ENCODE measurements at places on chromosomes 16 and 17. TPM values are rescaled to one million over a fixed set of nuclear protein-coding genes. Genes with fewer than 3 reads are reported as not detected.
A peak's percentile ranks its signal among the peaks of the same experiment; 100 is the strongest.

NLRC3 gene
- total RNA-seq: 0.42 TPM

ZNF597 gene
- 1.1 TPM for total RNA-seq

ICAM2 gene
- 25.2 TPM for total RNA-seq

NQO1 gene
- 5.9 TPM for total RNA-seq

DNA sequence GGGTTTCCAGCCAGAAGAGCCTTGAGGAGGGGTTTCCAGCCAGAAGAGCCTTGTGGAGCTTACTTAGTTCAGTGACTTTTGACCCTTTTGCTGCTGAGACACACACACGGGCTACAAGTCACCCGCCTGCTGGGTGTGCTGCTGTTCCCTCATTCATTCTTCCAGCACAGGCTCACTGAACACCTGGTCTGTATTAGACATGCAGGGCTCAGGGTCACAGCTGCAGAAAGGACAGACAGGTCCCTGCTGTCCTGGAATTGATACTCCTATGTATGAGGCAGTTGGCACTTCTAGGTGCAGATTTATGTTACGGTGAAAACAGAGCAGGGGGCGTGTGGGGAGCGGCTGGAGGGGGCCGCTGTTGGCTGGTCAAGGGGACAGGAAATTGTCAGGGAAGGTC lies 6.8 kb downstream of the CACNG4 start:
- peaks cover 8% of the 10 kb centered on the region for H3K4me1 ChIP-seq
- no peak for DNase-seq
- no peak overlapping the region for H3K27ac ChIP-seq
- H3K36me3 ChIP-seq: no peaks in the 10 kb centered on the region

DNA sequence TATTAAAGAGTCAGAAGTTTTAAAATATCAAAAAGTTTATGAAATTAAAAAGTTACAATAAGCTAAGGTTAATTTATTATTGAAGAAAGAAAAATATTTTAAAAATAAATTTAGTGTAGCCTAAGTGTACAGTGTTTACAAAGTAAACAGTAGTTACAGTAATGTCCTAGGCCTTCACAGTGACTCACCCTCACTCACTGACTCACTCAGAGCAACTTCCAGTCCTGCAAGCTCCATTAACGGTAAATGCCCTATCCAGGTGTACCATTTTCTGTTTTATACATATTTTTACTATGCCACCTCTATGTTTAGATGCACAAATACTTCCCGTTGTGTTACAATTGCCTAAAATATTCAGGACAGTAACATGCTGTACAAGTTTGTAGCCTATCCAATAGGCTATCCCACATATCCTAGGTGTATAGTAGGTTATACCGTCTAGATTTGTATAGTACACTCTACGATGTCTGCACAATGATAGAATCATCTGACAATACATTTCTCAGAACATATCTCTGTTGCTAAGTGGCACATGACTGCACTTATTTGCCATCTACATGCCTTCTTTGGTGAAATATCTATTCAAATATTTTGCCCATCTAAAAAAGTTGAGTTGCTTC lies 67.2 kb upstream of the WSB1 start:
- no peaks in the 10 kb centered on the region for H3K36me3 ChIP-seq
- H3K4me3 ChIP-seq: no peak overlapping the region
- no peak for DNase-seq
- H3K27me3 ChIP-seq: no peaks in the 10 kb centered on the region
- no peak overlapping the region for H3K27ac ChIP-seq

GRCh38 chr16:30351001-30351441 lies 4.1 kb downstream of the CD2BP2 start:
- peaks cover 34% of the 10 kb centered on the region for H3K4me1 ChIP-seq
- H3K27me3 ChIP-seq: no peaks in the 10 kb centered on the region
- no peak overlapping the region for H3K27ac ChIP-seq
- no peaks in the 10 kb centered on the region for H3K36me3 ChIP-seq
- H3K4me3 ChIP-seq: no peak overlapping the region
- DNase-seq: no peak

DNA sequence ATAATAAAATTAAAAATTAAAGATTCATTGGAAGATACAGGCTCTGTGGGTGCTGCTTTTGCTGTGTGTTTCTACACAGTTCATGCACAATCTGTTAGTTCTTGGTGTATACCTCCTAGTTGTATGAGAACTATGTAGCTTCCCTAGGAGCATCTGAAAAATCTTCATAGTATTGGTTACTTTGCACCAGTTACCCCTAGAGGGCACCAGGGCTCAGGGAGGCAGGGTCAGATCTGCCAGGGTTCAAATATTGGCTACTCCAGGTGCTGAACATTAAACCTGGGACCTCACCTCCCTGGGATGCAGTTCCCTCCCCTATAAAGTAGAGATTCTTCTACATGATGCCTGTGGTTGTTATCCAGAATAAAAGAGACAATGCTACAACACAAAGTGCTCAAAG lies 583.0 kb upstream of the CDH11 start:
- H3K27me3 ChIP-seq: no peaks in the 10 kb centered on the region
- no peak overlapping the region for H3K4me3 ChIP-seq
- peaks cover 11% of the 10 kb centered on the region for H3K4me1 ChIP-seq
- H3K36me3 ChIP-seq: no peaks in the 10 kb centered on the region

- no peak for DNase-seq
- H3K27me3 ChIP-seq: no peaks in the 10 kb centered on the region
- no peak overlapping the region for H3K4me3 ChIP-seq
- no peak overlapping the region for H3K27ac ChIP-seq
- peaks cover 5% of the 10 kb centered on the region for H3K36me3 ChIP-seq
- H3K4me1 ChIP-seq: peaks cover 21% of the 10 kb centered on the region
Observed at GRCh38 chr17:50476545-50477315, 1.9 kb upstream of the RSAD1 start.

DNA sequence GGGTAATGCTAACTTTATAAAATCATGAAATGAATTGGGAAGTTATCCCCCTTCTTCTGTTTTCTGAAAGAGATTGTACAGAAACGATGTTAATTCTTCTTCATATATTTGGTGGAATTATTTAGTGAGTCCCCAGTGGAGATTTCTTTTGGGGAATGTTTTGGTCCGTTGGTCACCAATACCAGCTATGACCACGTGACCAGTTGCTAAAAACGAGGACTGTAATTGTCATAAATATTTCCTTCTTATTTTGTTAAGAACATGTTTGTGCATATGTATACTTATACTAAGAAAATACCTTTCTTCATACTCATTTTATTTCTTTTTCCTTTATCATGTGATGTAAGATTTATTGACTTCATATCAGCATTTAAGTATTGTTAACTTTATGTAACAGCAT lies 10.3 kb upstream of the DYNLRB2 start:
- H3K36me3 ChIP-seq: no peaks in the 10 kb centered on the region
- no peak for DNase-seq
- H3K27me3 ChIP-seq: peaks cover 41% of the 10 kb centered on the region
- no peaks in the 10 kb centered on the region for H3K4me1 ChIP-seq
- no peak overlapping the region for H3K4me3 ChIP-seq
- H3K27ac ChIP-seq: no peak overlapping the region

- DNase-seq: no peak
- no peaks in the 10 kb centered on the region for H3K36me3 ChIP-seq
- H3K27ac ChIP-seq: no peak overlapping the region
- no peak overlapping the region for H3K4me3 ChIP-seq
Observed at GRCh38 chr17:48621410-48622392, 4.5 kb downstream of the HOXB9 start.

DNA sequence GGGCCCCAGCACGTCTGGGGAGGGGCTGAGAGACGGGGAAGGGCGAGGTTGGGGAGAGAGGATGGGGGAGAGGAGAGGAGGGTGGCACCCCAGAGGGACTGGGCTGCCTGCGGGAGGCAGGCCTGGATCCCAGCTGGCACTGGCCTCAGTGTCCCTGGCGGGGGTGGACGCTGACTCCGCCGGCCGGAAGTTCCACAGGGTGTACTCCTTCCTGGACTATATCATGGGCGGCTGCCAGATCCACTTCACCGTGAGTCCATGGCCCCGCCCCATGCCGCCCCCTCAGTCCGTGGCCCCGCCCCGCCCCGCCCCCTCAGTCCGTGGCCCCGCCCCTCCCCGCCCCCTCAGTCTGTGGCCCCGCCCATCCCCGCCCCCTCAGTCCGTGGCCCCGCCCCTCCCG lies 11.3 kb downstream of the CPNE7 start:
- no peaks in the 10 kb centered on the region for H3K36me3 ChIP-seq
- H3K27me3 ChIP-seq: no peaks in the 10 kb centered on the region
- DNase-seq: no peak
- no peak overlapping the region for H3K27ac ChIP-seq

- H3K27me3 ChIP-seq: no peaks in the 10 kb centered on the region
- no peak for DNase-seq
- no peak overlapping the region for H3K27ac ChIP-seq
- no peak overlapping the region for H3K4me3 ChIP-seq
- no peaks in the 10 kb centered on the region for H3K4me1 ChIP-seq
Observed at GRCh38 chr16:46908540-46909372, 24.6 kb downstream of the GPT2 start.

GRCh38 chr17:63698381-63698885 lies 1.5 kb downstream of the LIMD2 start:
- peaks cover 34% of the 10 kb centered on the region for H3K36me3 ChIP-seq
- H3K27ac ChIP-seq: peak overlapping the region; percentile 25
- H3K27me3 ChIP-seq: no peaks in the 10 kb centered on the region
- peak overlapping the region; percentile 58 for H3K4me3 ChIP-seq
- peaks cover 14% of the 10 kb centered on the region for H3K4me1 ChIP-seq

DNA sequence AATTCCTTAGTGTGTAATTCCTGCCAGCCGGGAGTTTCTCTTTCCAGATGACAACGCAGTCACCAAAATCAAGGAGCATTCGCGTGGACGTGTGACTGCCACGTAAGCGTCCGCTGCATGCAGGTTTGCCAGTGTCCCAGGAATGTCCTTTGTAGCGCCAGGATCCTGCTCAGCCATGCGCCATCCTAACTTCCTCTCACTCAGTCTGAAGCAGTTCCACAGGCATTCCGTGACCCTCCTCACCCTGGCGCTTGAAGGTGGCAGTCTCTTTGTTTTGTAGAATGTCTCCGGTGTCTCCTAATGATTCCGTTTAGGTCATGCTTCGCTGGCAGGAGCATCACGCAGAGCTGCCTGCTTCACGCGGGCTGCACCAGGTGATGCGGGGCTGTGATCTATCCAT lies 88.6 kb downstream of the RPTOR start:
- H3K27me3 ChIP-seq: no peaks in the 10 kb centered on the region
- H3K4me1 ChIP-seq: no peaks in the 10 kb centered on the region
- H3K36me3 ChIP-seq: no peaks in the 10 kb centered on the region
- DNase-seq: no peak
- no peak overlapping the region for H3K27ac ChIP-seq

DNA sequence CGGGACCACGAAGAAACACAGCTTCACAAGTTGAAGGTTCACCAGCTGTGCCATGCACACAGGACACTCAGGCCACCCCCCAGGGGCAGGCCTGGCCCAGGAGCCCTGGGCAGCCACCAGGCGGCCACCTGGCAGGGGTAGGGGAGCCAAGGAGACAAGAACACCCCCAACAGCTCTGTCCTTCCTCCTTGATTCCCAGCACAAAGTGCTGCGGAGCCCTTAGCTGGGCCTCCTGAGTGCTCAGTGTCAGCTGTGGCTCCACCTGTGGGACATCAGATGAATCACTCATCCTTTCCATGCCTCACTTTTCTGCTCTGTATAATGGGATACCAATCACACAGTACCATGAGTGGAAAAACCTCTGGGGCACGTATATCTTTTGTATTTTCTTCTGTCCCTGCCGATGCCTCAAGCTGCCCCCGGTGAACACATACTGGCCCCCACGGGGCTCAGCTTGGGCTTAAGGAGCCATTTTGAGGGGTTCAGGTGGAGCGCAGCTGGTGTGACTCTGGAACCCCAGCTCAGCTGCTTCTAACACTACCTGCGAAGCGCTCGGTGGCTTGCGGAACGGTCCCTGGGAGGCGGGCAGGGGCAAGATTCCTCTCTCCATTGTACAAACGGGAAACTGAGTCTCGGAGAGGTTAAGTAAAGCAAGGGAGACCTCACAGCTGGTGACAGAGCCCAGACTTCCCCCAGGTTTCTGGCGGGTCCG lies 12.0 kb downstream of the GALK1 start:
- H3K27ac ChIP-seq: no peak overlapping the region
- H3K27me3 ChIP-seq: no peaks in the 10 kb centered on the region
- peaks cover 38% of the 10 kb centered on the region for H3K36me3 ChIP-seq

DNA sequence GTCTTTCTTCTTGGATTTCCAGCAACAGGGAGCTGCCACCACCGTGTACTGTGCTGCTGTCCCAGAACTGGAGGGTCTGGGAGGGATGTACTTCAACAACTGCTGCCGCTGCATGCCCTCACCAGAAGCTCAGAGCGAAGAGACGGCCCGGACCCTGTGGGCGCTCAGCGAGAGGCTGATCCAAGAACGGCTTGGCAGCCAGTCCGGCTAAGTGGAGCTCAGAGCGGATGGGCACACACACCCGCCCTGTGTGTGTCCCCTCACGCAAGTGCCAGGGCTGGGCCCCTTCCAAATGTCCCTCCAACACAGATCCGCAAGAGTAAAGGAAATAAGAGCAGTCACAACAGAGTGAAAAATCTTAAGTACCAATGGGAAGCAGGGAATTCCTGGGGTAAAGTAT lies 389.0 kb downstream of the MAF start:
- H3K27me3 ChIP-seq: no peaks in the 10 kb centered on the region
- no peak overlapping the region for H3K4me3 ChIP-seq
- DNase-seq: no peak
- no peak overlapping the region for H3K27ac ChIP-seq

DNA sequence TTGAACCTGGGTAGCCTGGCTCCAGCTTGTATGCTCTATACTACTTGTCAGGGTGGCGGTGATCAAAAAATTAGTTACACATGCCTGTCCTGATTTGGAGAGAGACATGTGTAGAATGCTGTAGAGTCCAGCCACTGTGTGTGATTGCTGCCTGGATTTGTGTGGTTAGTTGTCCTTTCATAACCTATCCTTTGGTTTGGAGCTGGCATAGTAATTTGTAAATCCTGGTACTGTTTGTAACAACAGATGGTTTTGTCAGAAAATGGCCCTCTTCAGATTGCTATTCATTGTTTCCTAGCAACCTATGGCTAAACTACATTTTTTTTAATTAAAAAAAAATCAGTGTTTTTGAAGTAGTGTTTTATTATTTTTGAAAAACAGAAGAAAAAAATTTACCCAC lies 30.5 kb downstream of the ETV4 start:
- H3K4me1 ChIP-seq: peaks cover 28% of the 10 kb centered on the region
- no peak for DNase-seq
- peak overlapping the region; percentile 62 for H3K27ac ChIP-seq
- H3K36me3 ChIP-seq: peaks cover 100% of the 10 kb centered on the region
- H3K27me3 ChIP-seq: no peaks in the 10 kb centered on the region
- no peak overlapping the region for H3K4me3 ChIP-seq

GRCh38 chr17:67186782-67187181 lies 58.2 kb downstream of the HELZ start:
- no peak overlapping the region for H3K27ac ChIP-seq
- no peaks in the 10 kb centered on the region for H3K27me3 ChIP-seq
- H3K4me1 ChIP-seq: no peaks in the 10 kb centered on the region

Measured in heart right ventricle (tissue), 16 donors.